ENCODE measurements at places on chromosomes 5 and 9.

DNA sequence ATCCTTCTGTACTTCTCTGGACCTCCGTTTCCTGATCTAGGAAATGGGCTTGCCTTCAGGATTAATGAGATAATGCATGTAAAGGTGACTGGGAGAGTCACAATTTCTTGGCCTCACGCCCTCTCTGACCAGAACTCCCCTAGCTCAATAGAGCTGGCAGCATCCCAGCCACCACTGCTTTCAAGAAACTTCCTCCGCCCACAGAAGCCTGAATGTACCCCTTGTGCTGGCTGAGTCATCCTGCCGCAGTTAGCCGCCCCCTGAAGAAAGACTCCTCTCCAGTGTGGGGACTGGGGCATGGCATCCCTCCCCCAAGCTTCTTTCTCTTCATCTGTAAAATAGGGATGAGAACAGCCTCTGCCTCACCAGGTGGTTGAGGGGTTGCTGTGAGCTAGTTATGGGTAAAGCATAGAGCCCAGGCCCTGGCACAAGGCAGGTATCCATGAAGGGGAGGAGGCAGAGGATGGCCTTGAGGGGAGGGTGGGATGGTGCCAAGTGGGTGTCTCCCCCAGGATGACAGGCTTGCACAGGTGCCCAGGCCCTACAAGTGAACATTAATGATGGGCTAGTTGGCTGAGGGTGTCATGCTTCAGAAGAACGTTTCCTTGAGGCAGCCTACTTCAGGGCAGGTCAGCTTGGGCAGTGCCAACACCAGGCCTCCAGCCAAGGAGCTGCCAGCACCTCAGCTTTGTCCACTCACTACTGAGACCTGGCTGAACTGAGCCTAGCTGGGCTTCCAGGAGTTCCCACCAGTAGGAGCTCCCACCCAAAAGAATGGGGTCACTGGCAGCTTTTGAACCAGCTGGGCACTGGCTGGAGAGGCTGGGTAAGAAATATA lies 3.4 kb downstream of the PDLIM4 start:
- no peak for DNase-seq

DNA sequence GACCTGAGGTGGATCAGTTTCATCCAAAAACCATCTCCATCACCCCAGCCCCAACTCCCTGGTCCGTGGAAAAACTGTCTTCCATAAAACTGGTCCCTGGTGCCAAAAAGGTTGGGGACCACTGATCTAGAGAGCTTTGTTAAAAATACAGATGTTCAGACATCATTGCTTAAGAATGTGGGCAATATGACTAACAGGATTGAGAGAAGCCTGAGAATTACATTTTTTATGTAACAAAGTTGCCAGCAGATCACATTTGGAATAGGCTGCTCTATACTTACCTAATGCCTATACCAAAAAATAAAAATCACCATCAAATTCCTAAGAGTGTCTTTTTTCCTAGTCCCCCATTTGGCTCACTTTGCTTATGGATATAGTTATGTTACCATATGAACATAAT lies 143.3 kb downstream of the RAPGEF6 start:
- DNase-seq: no peak

DNA sequence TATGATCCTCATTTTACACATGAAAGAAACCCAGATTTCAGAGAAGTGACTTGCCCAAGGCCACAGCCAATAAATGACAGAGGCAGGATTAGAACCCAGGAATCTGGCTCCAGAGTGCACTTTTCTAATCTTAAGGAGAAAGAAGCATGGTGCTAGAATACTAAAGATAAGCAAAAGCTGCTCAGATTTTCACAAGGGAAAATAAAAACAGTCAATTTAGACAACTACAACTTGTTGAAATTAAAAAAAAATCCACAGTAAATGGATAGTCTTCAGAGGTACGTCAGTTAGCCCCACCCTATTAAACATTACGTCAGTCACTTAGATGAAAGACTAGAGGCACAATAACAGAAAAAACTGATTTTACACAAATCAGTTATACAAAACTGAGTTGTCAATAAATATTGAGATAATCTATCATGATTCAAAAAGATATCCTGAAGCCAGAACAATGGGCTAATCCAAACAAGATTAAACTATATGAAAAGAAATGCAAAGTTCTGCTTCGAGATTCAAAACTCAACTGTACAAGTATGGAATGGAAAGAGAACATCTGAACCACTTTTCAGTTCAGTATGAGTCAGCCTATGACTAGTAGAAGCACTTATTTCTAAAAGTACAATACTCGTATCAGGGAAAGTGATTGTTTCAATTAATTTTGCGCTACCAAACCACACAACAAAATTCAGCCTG lies 9.3 kb downstream of the TMEM245 start:
- no peak for DNase-seq

DNA sequence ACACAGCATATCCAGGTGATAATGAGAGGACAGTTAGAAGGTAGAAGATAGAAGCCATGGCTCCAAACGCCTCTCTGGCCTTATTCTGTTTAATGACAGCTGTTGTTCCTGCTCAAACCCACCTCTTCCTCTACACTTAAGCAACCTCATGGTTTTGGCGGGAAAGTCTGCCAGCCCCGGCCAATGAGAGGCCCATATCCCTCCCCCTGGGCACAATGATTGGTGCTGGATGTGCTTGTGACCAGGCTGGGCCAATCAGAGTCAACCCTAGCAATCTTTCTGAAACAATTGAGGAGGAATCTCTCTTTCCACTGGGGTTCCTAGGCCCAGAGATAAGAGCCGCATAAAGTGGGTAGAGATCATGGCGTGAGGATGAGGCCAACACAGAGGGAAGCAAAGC lies 4.8 kb upstream of the GFI1B start:
- no peak for DNase-seq

GRCh38 chr5:85910335-85910734 lies 707.4 kb upstream of the COX7C start:
- DNase-seq: no peak

GRCh38 chr5:83513491-83513890 lies 41.9 kb downstream of the VCAN start:
- no peak for DNase-seq

DNA sequence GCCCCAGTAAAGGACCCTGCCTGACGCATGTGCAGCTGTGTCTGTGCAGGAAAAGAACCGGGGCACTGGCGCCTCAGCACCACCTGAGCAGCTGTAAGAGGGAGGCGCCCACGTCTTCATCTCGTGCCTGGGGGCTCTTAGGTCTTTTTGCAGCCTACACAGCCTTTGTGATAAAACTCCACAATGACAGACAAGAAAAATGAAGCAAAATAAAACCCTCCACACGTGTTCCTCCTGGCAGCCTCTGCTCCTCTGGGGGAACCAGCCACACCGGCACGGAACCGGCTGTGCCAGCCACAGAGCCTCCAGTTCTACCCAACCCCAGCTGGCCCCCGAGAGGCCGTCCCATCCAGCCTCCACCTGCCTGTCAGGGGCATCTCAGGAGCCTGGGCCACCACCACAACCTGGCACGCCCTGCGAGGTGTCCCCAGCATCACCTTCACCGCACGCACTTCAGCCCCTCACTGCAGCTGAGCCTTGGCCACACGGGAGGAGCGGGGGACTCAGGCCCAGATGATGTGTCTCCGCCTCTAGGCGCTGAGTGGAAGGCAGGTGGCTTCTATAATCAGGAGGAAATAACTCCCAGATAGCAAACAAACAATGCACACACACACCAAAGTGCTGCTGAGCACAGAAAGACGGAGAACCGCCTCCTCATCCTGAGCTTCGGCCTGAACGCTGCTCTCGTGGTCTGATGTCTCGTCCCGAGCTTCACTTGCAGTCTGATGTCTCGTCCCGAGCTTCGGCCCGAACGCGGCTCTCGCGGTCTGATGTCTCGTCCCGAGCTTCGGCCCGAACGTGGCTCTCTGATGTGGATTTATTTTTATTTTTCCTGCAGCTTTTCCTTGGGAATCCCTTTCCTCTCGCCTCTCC lies 28.6 kb upstream of the NSMF start:
- no peak for DNase-seq

GRCh38 chr5:87069974-87070608 lies 197.6 kb upstream of the RASA1 start:
- no peak for DNase-seq

DNA sequence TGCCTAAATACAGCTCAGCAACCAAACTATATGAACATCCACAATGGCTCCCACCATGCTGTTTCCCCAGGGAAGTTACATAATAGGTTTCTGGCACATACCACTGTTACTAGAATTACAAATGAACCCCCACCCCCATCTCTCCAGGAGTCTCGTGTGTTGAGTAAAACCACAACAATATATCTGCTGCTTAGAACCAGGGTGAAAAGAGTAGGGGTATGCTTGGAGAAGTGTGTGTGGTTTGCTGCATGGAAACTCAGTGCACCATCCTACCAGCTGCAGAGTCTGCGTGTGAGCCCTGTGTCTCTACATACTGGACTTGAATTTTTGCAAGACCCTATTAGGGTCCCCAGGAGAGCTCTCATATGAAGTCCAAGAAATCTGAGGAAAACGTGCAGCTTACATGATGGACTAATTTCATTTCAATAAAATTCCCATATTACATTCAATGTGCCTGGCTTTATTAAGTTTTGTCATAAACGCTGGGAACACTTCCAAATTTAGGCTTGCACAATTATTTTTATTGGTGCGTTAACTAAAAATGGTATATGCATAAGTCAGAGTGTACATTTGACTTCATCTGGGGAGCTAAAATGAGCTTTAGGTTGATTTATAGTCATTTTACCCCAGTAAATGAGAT lies 104.5 kb upstream of the NFIB start:
- no peak for DNase-seq

GRCh38 chr5:134136221-134136631 lies 21.7 kb downstream of the TCF7 start:
- DNase-seq: no peak

GRCh38 chr9:108382310-108382709 lies 473.5 kb downstream of the ACTL7B start:
- DNase-seq: no peak

DNA sequence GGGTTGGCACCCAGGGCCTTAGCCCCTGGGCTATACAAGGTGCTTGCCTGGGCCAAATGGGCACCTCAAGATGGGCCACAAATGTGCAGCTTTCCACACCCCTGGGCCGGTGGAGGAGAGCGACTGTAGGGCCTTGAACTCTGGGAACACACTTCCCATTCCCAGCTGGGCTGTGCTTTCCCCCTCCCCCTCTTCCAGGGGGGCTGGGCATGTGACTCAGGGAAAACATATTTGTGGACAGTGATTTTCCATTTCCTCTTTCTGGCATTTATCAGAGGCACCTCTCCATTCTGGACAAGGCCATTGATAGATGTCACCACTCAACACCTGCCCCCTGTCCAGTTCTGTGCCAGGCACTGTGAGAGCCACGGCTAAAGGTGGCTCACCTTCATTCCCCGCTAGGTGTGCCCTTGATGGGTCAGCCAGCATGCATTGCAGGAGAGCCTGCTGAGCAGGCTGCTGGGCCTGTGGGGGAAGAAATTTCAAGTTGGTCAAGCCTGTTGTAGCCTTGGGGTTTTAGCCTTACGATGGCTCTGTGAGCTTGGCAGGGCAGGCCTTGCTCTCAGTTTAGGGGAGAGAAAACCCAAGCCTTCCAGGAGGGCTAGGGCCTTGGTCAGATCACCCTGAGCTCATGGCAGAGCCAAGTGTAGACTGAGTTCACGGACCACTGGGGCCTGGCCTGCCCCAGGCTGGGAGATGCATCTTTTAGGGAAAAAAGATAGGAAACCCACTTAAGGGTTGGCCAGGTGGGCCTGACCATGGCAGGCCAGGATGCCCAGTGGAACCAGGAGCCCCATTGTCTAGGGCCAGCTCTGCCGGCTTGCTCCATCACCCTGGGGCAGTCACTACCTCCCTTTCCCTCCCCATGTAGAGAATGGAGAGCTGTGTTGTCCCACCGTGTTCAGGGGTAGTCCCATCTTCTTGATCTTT lies 113.9 kb downstream of the DAB2IP start:
- no peak for DNase-seq

DNA sequence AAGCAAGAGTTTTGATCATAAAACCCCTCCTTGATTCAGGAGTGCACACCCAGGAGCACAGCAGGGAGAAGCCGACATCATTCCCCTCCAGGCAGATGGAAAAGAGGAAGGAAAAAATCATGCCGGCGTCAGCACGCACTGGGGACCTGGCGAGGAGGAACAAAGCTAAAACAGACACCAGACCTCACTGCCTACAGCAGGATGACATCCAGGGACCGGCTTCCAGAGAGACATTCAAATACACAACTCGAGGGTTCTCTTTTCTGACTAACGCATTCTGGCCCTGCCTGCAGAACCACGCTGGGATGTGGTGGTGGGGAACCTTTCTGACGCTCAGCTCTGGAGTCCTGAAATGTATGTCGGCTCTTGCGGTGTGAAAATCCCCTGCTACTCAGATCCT lies 2.7 kb downstream of the UBAC1 start:
- DNase-seq: no peak

GRCh38 chr5:100768221-100768620 lies 134.9 kb downstream of the ST8SIA4 start:
- DNase-seq: no peak

DNA sequence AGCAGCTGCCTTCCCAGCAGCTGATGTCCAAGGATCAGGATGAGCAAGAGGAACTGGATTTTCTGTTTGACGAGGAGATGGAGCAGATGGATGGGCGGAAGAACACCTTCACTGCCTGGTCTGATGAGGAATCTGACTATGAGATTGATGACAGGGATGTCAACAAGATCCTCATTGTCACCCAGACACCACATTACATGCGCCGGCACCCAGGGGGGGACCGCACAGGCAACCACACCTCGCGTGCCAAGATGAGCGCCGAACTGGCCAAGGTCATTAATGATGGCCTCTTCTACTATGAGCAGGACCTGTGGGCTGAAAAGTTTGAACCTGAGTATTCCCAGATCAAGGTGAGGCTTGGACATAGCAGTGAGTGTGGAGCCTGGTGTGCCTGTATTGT lies 46.9 kb downstream of the LARP1 start:
- DNase-seq: no peak

- no peak for DNase-seq
These were observed 83.4 kb downstream of the SH3PXD2B start for GRCh38 chr5:172370648-172371545.

DNA sequence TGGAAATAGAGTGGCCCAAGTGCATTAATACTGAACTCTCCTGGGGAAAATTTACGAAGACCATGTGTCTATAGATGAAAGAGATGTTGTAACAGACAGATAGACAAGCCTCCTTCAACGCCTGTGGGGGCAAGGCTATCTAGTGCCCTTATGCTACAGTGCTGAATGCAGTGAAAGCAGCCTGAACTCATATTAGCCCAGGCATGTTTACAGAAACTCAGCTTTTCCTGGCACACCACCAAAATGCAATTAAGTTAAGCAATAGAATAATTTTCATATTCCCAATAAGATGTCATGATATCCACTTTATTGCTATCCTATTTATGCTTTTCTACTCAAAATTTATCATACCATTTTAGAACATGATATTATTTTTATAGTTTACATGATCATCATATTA lies 277.0 kb downstream of the DIRAS2 start:
- DNase-seq: no peak

GRCh38 chr5:140038373-140038957 lies 4.6 kb downstream of the NRG2 start:
- DNase-seq: no peak

DNA sequence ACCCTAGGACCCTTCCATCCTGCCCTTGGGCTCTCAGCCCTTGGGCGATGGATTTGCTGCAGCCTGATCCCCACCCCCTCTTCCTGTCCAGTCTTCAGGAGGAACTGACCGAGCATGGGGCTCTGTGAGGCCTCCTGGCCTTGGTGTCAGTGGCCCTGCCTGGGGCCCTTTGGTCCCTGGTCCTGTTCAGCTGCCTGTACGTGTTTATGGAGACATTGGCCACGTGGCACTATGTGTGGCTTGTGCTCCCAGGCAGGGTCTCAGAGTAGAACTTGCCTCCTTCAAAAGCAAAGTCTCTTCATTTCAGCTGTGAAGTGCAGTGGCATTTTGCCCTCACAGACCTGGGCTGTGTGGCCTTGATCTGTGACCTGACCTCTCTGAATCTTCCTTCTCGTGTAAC lies 11.1 kb downstream of the FCN2 start:
- DNase-seq: no peak

GRCh38 chr5:137032929-137033328 lies 466.2 kb downstream of the SPOCK1 start:
- DNase-seq: no peak

Data from stimulated activated CD4-positive, alpha-beta T cell treated with anti-CD3 and anti-CD28 coated beads, TNF-alpha, amount 100 ng/mL, for 1 hour (primary cell).